ENCODE measurements at places on chromosomes 12 and 14.

DNA sequence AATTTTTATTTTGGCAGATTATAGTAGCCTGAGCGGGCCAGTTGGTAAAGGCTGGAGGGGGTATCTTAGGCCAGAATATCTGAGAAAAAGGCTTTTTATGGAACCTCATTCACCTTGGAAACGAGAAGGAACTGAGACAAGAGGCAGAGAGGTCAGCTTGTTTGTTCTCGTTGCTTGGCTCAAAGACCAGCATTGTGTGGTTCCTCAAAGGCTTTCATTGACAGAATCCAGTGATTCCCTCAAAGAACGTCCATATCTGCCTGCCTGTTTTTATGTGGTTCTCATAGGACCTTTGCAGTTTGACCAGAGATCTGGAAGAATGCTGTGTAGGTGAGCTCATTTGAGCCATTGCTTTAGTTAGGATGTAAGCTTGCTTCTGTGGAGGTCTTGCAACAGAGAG is 117.3 kb downstream of the CFAP54 start:
- DNase-seq: no peak

DNA sequence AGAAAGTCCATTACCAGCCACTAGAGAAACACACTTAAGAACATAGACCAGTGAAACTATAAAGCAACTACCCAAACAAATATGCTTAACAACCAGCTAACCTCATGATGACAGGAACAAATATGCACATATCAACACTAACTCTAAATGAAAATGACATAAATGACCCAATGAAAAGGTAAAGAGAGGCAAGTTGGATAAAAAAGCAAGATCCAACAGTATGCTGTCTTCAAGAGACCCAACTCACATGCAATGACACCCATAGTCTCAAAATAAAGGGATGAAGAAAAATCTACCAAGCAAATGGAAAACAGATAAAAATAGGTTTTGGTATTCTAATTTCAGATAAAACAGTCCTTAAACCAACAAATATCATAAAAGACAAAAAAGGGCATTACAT is 77.8 kb downstream of the TMTC3 start:
- DNase-seq: no peak

- DNase-seq: no peak
These were observed 7.7 kb upstream of the PCK2 start for GRCh38 chr14:24086193-24086955.

DNA sequence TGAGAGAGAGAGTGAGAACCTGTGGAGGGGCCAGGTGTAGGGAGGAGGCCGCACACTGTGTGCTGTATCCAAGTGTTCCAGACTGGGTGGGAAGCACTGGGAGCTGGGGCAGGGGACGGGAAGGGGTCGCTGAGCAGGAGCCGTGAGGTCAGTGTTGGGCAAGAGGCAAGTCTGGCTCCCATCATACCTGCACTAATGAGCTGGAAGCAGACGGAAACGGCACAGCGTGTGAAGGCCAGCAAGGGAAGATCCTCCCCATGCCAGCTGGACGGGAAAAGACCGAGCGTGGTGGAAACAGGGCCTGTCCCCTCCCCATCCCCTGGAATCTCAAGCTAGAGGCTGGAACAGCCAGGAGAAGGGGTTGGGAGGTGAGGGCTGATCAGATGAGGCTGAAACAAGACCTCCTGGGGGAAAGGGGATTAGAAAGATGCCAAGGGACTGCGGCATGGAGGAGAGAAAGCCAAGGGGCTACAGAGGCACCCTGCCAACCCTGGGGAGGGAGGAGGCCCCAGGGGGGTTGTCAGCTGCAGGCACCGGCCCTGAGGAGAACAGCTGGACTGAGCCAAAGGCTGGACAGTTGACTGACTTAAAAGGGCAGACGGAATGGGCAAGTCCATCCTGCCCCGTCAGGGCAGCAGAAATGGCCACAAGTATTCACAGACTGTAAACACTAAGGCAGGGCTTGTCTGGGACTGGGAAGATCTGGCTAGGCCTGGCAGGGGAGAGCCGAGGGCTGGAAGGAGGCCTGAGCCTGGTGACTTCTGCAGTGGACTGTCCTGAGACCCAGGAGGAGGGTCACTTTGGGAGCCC is 19.0 kb upstream of the LTBP2 start:
- DNase-seq: no peak

- DNase-seq: no peak
These were observed 42.1 kb upstream of the USP44 start for GRCh38 chr12:95593266-95593871.

DNA sequence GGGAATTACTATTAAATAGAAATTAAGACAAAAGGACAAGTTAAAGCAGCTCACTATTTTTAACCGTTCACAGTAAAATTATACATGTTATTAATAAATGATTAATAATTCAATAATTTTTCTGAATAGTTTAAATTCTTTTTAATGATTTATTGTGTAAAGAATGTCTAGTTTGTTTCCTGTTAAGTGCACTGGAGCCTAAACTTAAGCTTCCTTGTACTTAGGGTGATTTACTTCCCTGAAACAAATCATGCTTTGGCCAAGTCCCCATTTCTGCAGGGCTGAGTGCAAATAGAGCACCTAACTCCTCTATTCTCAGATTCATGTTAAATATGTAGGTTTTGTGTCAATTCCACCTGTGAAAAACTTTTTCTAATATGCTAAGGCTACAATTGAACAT is 188.9 kb upstream of the PDZRN4 start:
- no peak for DNase-seq

- DNase-seq: peak; percentile 71
These were observed 169.9 kb upstream of the HIF1A start for GRCh38 chr14:61525293-61526011.

GRCh38 chr12:53652366-53652765 is 23.5 kb downstream of the ATP5MC2 start:
- no peak for DNase-seq
